ENCODE measurements at places on chromosomes 6 and 20. TPM values are rescaled to one million over a fixed set of nuclear protein-coding genes. Genes with fewer than 3 reads are reported as not detected.

- no peak for DNase-seq
Measured at GRCh38 chr6:19891451-19891850, 54.3 kb downstream of the ID4 start.

- DNase-seq, result no peak
Measured at GRCh38 chr6:152329638-152330448, 307.3 kb downstream of the SYNE1 start.

DNA sequence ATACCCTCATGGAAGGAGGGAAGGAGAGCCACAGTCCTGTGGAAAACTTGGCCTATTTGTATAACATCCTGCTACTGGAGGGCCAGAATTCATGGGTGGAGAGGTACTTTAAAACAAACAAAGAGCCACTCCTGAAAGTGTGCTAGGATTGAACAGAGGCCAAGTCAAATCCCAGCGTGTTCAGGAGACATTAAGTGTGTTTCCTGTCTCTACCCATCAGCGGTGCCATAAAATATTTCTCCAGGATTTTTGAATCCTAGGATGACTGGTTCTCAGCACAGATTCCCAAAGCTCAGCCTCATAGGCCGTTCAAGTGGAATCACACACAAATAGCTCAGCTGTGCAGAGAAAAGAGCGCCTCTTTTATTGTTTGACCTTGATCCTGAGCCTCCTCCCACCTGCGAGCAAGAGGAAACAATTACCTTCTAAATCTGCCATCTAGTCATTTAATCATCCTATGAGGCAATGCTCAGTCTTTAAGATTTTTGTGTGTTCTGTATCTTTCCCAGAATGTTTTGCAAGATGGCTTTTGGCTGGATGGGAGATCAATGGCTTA is 31.8 kb upstream of the RALGAPA2 start:
- no peak for DNase-seq

GRCh38 chr6:14211562-14211942 is 94.0 kb downstream of the CD83 start:
- DNase-seq, result no peak

DNA sequence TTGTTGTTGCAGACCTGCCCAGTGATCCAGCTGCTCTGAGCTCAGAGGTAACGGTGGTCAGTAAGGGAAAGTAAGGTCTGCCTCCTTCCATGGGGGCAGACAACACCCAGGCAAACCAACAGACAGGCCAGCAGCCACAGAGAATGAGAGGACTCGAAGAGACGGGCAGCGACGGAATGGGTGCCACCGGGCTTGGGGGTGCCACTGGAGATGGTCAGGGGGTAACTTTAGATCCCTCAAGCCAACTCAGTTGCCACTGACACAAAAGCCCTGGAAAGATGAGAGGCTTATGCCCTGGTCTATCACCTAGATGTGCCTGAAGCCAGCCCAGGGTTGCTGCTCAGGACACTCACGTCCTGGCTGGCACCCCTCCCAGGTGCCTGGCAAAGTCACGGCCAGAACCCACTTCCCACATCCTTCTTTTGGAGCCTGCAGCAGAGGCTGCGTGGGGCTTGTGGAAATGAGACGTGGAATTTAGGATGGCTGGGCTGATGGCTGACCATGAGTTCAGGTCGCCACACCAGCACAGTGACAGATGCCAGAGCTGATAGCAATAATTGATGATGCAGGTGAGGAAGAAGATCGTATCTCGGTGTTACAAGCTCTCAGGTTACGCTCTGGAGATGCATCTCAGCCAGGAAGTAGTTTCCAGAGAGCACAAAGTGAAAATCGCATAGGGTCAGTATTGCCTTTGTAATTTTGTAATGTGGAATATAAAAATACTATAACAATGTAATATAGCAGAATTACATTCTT is 209.1 kb downstream of the SYNDIG1 start:
- DNase-seq, result no peak

DNA sequence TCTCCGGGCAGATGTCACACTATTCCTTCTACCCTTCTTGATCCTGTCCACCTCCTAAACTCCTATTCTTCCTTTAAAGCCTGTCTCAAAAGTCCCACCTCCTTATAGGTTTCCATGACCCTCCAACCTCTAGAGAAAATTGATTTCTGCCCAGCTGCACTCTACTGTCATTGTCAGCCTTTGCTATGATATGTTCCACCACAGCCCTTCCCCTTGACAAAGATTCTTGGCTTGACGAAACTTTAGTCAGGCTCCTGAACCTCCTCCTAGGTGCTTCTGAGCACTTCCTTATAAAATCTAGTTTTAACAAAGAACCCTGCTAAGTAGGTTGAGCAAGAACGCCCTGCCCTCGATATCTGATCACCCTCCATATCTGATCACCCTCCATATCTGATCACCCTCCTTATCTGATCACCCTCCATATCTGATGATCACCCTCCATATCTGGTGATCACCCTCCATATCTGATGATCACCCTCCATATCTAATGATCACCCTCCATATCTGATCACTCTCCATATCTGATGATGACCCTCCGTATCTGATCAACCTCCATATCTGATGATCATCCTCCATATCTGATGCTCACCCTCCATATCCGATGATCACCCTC is 103.2 kb downstream of the RIN2 start:
- no peak for DNase-seq

DNA sequence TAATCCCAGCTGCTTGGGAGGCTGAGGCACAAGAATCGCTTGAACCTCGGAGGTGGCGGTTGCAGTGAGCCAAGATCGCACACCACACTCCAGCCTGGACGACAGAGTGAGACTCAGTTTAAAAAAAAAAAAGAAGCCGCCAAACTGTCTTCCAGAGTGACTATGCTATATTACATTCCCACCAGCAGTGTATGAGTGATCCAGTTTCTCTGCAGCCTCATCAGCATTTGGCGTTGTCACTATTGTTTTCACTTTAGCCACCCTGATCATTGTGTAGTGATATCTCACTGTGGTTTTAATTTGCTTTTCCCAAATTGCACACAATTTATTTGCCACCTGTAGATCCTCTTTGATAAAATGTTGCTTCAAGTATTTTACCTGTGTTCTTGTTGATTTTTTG is 6.0 kb upstream of the AKAP12 start:
- DNase-seq, result no peak

Gene FAM110A
- total RNA-seq, result 9.2 TPM

Gene FUT9
- total RNA-seq, result not detected

Gene PRDM13
- not detected for total RNA-seq

Gene GABRR2
- not detected for total RNA-seq

Measured in MCF 10A (cell line).